ENCODE measurements at places on chromosomes 6 and 20.

GRCh38 chr20:61694682-61695081 lies 371.0 kb downstream of the TAF4 start:
- DNase-seq, result no peak

DNA sequence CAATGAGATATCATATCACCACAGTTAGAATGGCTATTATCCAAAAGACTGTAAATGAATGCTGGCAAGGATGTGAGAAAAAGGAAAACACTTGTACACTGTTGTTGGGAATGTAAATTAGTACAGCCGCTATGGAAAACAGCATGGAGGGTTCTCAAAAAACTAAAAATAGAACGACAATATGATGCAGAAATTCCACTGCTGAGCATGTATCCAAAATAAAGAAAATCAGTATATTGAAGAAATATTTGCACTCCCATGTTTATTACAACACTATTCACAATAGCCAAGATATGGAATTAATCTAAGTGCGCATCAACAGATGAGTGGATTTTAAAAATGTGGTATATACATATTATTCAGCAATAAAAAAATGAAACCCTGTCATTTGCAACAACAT lies 898.9 kb upstream of the MAN1A1 start:
- no peak for DNase-seq

DNA sequence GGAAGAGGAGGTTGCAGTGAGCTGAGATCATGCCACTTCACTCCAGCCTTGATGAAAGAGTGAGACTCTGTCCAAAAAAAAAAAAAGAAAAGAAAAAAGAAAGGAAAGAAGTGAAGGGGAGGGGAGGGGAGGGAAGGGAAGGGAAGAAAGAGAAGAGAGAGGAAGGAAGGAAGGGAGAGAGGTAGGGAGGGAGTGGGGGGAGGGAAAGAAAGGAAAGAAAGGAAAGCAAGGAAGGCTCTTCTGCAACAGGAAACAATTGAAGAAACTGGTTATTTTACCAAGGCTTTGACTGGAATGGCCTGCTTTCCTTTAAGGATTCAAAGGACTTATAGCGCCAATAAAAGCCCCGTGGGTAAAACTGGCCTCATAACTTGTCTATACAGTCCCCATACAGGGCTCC lies 64.6 kb downstream of the ABHD12 start:
- no peak for DNase-seq

DNA sequence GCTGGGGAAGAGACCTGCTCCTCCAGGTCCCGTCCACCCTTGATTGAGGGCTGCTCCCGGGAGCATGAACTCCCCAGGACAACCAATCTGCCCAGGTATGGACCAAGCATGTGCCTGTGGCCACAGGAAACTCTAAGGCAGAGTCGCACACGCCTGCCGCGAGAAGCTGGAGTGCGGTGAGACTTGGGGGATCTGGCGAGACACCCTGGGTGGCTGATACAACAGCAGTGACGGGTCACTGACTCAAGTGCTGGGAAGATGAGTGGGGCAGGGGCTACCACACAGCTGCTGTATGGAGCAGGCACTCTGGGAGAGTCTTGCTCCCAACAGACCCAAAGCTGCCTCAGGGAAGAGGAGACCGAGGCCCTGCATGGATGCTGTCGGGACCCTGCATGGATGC lies 40.1 kb downstream of the BFSP1 start:
- DNase-seq, result no peak

DNA sequence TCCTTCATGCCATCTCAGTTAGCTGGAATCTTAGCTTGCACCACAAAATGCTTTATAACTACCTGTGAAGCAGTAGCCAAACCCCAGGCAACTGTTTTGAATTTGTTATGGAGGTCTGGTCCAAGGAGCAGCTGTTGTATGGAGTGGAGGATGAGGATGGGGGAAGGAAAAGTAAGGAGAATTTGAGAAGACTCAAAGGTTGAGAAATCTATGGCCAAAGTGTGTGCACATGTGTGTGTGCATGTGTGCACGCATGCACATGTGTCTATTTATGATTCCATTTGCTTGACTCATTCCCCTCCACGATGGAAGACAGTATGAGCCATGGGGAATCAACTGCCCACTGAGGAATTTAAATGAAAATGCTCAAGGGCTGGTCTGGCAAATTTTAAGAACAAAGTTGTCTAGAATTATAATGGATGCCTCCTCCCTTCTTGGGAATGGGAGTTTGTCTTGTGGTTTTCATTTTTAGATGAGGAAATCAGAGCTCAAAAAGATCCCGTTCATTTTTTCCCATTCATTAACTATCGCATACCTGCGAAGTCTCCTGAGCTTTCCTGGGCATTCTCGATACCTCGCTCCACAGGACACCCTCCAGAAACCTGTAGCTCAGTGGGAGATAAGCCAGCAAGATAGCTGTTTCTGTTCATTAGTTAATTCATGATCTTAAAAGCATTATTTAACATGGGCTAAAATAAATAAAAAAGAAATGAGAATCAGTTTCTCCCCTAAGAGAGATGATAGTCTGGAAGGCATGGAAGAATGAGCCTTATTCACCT lies 152.3 kb upstream of the NEDD9 start:
- DNase-seq, result no peak

DNA sequence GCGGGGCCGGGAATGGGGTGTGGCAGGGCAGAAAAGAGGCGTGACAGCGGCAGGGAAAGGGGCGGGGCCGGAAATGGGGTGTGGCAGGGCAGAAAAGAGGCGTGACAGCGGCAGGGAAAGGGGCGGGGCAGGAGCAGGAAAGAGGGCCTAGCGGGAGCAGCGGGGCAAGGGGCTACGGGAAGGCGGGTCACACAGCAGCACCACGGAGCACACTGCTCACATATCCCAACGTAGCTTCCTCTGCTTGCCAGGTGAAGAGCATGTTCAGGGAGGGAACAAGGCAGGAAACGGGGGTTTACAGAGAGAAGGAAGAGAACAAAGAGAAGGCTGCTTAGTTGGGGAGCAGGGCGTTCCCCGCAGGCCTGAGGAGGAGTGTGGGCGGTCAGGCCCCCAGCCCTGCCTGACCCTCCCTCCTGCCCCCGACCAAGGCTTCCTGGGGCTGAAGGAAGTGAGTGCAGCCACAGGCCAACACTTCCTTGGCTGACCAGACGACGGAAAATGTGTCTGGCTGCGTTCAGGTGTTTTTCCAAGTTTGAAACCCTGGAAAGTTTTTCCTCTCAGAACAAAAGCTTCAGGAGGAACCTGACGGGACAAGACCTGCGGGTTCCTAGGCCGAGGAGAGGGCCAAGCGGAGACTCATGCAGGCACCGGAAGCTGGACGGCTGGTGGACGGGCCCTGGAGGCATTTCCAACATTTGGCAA lies 13.8 kb downstream of the UCKL1 start:
- DNase-seq, result peak; percentile 42

DNA sequence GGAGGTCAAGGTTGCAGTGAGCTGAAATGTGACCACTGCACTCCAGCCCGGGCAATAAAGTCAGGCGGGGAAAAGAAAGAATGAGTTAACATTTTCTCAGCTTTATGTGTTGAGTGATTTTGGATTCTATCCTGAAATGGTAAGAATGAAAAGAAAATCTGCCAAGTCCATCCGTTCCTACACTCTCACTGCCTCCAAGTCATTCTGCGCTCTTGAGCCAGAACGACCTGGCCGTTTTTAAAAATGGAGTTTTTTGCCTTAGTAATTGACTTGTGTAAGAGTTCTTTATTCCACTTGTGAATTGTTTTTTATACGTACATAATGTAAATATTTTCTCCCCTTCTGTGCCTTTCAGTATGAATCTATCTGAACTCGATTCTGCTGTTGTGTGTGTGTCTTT lies 28.7 kb downstream of the DNAJC5 start:
- DNase-seq, result no peak

DNA sequence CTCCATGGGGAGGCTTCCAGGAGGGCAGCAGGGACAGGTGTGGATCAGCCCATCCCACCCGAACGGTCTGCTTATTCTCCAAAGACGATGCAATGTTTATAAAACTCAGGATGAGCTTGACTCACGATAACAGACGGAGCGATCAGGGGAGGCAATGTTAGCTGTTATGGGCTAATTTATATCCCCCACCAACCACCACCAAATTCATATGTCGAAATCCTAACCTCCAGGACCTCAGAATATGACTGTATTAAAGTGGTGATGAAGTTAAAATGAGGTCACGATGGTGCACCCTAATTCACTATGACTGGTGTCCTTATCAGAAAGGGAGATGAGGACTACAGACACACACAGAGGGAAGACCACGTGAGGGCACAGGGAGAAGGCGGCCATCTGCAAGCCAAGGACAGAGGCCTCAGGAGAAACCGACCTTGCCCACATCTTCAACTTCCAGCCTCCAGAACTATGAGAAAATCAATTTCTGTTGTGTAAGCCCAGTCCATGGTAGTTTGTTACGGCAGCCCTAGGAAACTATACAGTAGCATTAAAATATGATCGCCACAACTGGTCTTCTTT lies 7.0 kb downstream of the ADTRP start:
- no peak for DNase-seq

GRCh38 chr6:30168741-30169140 lies 5.4 kb downstream of the TRIM15 start:
- DNase-seq, result no peak

- DNase-seq, result no peak
These were observed 9.7 kb downstream of the SCAF8 start for GRCh38 chr6:154742891-154743290.

- DNase-seq, result no peak
These were observed 105.0 kb downstream of the SCML4 start for GRCh38 chr6:107719160-107719559.

DNA sequence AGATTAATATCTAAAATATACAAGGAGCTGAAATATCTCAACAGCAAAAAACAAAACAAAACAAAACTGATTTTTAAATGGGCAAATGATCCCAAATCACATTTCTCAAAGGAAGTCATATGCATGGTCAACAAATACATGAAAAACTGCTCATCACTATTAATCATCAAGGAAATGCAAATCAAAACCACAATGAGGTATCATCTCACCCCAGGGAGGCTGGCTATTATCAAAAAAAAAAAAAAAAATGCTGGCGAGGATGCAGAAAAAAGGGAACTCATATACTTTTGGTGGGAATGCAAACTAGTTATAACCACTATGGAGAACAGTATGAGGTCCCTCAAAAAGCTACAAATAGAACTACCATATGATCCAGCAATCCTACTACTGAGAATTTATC lies 34.6 kb downstream of the REPS1 start:
- no peak for DNase-seq

DNA sequence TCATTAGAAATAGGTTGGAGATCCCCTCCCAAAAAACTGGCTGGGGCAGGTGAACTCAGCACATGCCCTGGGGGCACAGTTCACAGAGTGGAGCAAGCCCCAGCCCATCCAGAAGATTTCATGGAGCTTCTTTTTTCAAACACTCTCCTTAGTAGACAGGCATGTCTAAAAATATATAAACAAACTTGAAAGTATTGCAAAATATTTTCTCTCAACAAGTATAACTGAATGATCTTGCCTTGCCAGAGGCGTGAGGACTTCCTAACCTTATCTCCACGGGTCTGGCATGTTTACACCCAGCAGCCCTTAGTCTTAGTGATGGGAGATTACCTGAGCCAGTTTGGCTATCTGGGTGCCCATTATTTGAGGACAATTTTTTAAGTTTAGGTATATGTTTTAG lies 107.1 kb downstream of the QRSL1 start:
- no peak for DNase-seq

GRCh38 chr6:42530296-42530695 lies 33.5 kb upstream of the UBR2 start:
- no peak for DNase-seq

DNA sequence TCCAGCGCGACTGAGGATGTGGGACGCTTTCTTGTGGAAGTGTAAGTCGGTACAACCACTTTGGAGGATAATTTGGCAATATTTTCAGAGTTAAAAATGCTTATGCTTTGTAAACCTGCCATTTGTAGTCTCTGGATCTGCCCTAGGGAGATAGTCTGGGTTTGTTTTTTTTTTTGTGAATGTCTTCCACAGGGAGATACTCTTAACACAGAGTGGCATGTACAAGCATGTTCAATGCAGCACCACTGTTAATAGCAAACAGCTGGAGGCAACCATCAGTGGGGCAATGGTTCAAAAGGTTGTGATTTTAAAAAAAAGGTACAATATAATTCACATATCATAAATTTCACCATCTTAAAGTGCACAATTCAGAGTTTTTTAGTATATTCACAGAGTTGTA lies 22.4 kb downstream of the SLC9A8 start:
- no peak for DNase-seq

DNA sequence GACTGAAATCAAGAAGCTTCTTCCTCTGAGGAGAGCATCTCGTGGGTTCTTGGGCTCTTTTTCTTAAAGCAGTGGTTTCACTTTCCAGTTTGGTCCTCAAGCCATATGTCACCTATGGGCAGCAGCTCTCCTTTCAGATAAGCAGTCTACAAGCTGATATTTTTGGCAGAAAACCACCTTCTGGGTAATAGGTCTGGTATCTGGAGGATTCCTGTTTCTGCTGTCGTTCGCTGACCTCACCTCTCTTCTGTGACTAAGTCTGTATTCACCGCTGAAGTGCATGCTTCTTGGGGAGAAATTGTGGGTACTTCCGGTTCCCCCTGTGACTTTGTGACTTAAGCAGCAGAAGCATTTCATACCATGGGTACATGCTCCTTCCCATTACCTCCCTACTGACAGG lies 193.6 kb downstream of the EDN1 start:
- no peak for DNase-seq

- DNase-seq, result no peak
These were observed 91.2 kb downstream of the CARMIL1 start for GRCh38 chr6:25370178-25371036.

GRCh38 chr6:48472091-48472490 lies 361.1 kb upstream of the PTCHD4 start:
- no peak for DNase-seq

DNA sequence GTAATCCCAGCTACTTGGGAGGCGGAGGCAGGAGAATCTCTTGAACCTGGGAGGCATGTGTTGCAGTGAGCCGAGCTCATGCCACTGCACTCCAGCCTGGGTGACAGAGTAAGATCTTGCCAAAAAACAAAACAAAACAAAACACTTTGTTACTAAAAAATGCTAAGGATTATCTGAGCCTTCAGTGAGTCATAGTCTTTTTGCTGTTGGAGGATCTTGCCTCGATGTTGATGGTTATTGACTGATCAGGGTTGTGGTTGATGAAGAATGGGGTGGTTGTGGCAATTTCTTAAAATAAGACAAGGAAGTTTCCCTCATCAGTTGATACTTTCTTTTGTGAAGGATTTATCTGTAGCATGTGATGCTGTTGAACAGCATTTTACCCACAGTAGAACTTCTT lies 196.8 kb upstream of the HDDC2 start:
- DNase-seq, result no peak

DNA sequence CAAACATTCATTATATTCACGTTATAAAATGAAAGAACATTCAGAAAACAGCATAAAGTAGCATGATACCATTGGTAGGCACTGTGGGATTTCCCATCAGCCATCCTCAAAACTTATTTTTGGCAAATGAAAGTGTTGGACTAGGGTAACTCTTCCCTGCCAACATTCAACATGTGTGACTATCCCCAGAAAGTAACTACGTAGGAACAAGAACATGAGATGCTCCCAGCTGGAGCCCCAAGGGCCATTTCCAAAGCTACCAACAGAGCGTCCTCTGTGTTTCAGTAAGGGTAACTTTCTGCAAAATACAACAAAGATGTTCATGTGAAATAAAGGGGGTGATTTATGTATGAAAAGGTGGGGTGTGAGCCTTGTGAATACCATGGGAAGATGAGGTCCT lies 28.4 kb upstream of the PTPN1 start:
- no peak for DNase-seq

Measured in WERI-Rb-1 (cell line).